RKO (cell line): ENCODE measurements at places on chromosomes 4 and X.

DNA sequence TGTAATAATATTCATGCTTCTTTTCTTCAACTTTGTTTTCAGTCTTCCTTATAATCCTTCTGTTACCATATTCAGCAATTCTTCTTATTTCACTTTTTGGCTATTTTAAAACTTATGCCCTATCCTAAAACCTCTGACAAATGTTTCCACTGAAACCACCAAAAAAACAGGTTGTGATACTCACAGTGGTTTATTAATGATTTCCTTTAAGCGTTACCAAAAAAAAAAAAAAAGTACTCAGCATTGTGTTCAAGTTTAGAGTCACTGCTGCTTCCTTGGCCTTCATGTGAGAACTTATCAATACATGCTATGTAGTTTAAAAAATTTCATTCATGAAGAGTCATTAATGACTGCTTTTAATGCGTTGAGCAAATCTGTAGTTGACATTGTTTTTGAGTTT lies 35.4 kb upstream of the UGT2A3 start:
- no peak for DNase-seq

- no peak for DNase-seq
Observed at GRCh38 chr4:55706541-55706940, 70.4 kb upstream of the NMU start.

GRCh38 chr4:32601848-32602247 lies 1881.7 kb downstream of the PCDH7 start:
- no peak for DNase-seq

DNA sequence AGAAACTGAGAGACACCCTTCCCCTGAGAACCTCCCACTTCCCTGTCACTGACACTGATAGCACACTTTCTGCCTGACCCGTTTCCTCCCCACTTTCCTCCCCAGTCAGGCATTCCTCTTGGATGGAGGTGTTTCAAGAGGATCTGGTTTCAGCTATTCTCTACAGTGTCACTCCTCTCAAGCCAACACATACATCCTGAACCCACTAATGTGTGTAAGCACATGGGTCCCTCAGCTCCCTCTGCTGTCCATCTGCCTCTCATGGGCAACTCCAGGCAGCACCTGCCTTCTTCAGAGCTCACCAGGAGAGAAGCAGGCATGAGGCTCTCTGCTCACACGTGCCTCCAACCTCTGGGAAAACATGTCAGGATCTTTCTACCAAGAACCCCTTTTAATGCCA lies 207.6 kb downstream of the NAF1 start:
- peak; percentile 23 for DNase-seq

GRCh38 chr4:16157609-16158503 lies 68.4 kb downstream of the TAPT1 start:
- no peak for DNase-seq

- no peak for DNase-seq
Observed at GRCh38 chr4:68606240-68606639, 30.1 kb upstream of the UGT2B17 start.

- no peak for DNase-seq
Observed at GRCh38 chr4:37522996-37523395, 163.2 kb downstream of the RELL1 start.

- no peak for DNase-seq
Observed at GRCh38 chr4:90237751-90238530, 110.7 kb downstream of the CCSER1 start.

- no peak for DNase-seq
Observed at GRCh38 chrX:149145845-149146285, 359.2 kb downstream of the IDS start.

- DNase-seq = no peak
Observed at GRCh38 chr4:13891544-13891939, 264.0 kb upstream of the BOD1L1 start.

DNA sequence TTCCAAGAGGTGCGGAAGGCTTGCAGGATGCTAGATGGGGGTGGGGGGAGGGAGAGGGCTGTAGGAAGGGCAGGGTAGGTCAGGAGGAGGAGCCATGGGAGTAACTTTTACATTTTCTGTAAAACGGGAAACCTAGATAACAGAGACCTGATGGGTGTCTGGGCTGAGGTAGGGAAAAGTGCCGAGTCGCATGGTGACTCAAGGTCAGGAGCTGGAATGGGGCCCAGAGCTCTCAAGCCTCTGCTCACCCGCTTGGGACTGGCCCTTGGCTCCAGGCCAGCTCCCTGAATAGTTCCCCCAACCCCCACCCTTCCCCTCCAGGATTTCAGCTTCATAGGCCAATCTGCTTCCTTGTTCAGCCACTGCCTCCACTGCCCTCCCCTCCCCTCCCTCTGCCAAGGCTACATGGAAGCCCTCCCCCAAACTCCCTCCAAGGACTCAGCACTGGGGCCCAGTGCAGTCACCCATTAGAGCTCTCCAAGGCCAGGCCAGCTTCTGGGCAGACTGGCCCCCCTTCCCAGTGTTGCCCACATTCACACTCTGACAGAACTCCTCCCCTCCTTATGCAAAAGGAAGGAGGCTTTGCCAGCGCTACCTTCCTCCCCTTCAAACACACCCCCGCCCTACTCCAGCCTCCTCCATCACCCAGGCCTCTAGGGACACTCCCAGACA lies 43.6 kb downstream of the TSC22D3 start:
- peak; percentile 17 for DNase-seq

GRCh38 chr4:107349732-107350131 lies 313.6 kb upstream of the DKK2 start:
- no peak for DNase-seq

GRCh38 chr4:96681218-96681617 lies 841.3 kb downstream of the PDHA2 start:
- DNase-seq = no peak

DNA sequence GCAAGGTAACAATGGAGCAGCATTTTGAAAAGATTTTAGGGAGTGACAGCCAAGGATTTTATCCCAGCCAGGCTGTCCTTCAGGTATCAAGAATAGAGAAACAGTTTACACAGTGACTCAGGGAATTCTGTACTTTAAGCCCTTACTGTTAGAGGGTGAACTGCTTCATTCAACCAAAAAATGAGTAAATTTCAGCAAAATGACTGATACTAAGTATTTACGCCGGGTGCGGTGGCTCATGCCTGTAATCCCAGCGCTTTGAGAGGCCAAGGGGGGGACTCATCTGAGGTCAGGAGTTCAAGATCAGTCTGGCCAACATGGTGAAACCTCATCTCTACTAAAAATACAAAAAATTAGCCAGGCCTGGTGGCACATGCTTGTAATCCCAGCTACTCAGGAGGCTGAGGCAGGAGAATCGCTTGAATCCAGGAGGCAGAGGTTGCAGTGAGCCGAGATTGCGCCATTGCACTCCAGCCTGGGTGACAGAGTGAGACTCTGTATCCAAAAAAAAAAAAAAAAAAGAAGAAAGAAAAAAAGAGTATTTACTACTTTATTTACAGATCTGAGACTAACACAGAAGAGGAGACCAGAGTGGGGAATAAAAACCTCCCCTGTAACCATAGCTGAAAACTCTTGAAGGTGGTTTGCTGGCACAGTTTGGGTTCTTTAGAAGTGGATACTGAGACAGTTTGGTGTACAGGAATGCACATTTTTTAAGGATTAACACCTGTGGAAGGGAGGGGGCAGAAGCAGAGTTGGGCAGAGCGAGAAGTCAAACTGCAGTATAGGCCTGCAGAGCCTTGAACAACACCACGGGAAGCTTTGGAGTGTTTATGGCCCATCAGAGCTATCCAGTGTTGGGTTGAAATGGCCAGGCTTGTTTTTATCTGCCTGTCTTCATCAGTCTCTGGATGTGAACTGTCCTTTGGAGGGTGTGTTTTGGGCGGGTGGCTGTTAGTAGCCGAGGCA lies 40.5 kb downstream of the TMEM131L start:
- DNase-seq = no peak
